DMS79 (cell line): ENCODE measurements at places on chromosomes 3 and 15.
A peak's percentile ranks its signal among the peaks of the same experiment; 100 is the strongest.

GRCh38 chr15:79184465-79184892, 93.9 kb upstream of the RASGRF1 start:
- peak; percentile 2 for DNase-seq

DNA sequence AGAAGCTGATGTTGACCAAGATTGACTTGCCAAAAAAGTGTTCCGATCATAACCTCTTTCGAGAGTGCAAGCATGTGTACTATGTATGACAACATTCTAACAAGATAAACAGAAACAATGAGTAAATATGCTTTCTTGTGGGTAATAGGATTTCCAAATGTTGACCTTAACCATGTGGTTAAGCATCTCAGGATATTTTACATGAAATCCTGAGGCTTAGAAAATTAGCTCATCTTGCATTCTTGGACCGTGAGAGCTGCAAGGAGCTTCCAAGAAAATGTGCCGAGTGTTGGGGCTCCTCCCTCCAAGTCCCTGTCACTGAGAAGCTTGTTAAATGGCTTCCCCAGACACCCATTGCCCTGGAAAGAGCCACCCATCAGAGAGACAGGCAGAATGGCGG, 50.1 kb downstream of the C3orf20 start:
- no peak for DNase-seq

DNA sequence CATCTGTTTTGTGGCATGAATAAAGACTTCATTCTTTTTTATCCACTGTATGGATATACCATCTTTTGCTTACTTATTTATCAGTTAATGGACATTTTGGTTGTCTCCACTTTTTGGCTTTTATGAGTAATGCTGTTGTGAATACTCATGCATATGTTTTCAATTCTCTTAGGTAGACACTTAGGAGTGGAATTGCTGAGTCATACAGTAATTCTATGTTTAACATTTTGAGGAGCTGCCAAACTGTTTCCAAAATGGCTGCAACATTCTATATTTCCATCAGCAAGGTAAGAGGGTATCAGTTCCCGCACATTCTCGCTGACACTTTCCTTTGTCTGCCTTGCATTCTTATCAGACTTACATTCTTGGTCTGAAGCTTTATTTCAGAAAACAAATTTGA, 191.1 kb downstream of the WNT5A start:
- DNase-seq, result no peak

- DNase-seq, result no peak
Observed at GRCh38 chr3:71464613-71465012, 118.9 kb downstream of the FOXP1 start.

DNA sequence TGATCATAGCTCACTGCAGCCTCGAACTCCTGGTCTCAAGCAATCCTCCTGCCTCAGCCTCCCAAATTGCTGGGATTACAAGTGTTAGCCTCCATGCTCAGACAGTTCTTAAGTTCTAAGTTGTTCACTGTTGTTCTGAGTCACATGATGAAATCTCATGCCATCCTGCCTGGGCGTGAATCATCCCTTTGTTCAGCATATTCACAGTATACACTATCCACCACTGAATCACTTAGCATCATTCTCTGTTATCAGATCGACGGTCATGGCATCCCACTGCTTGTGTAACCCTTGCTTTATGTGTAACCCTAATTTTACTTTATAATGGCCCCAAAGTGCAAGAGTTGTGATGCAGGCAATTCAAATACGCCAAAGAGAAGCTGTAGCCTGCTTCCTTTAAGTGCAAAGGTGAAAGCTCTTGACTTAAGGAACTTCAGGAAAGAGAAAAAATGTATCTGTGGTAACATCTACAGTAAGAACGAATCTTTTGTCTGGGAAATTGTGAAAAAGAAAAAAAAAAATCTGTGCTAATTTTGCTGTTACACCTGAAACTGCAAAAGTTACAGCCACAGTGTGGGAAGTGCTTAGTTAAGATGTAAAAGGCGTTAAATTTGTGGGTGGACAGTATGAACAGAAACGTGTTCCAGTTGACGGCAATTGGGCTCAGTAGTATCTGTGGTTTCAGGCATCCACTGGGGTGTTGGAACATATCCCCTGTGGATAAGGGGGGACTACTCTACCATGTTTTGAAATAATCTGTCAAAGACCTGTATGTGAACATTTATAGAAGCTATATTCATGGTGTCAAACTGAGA, 80.6 kb downstream of the PCOLCE2 start:
- no peak for DNase-seq
